ENCODE measurements at places on chromosomes 2 and 18.

GRCh38 chr2:201038855-201039254 lies 32.6 kb downstream of the HYCC2 start:
- DNase-seq, result no peak

DNA sequence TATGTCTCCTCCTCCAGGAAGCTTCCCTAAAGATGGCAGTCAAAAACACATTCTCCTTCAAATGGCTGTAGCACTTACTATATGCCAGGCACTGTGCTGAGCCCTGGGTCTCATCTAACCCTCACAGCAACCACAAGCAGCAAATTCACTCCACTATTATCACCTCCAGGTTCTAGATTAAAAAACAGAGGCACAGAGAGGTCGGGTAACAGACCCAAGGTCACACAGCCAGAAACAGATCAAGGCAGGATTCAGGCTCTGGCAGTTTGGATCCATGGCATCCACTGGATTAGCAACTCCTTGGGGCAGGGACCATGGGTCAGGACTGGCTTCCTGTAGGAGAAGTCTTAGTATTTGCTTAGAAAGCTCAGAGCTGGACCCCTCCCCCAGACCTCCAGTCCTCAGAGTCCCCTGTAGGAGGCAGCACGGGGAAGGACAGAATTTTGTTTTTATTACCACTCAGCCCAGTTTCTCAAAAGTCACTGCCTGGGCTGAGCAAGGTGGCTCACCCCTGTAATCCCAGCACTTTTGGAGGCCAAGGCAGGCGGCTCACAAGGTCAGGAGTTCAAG lies 34.4 kb downstream of the ZFP36L2 start:
- DNase-seq, result no peak

DNA sequence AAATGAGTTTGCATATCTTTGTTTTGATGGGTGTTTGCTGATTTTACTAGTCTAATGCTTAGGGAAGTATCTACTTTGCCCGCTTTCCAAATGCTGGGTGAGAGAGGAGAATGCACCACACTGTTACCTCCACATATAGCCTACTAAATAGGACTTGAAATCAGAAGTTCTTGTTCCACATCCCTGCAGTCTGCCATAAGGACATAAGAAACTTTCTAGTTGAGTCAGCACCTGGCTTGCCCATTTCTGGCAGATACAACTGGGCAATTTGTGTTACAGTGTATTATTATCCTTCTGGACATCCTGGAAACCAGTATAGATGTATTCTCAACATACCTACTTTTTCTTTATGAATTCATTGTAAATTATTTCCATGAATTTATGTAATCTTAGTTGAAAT lies 29.5 kb downstream of the ANXA4 start:
- no peak for DNase-seq

DNA sequence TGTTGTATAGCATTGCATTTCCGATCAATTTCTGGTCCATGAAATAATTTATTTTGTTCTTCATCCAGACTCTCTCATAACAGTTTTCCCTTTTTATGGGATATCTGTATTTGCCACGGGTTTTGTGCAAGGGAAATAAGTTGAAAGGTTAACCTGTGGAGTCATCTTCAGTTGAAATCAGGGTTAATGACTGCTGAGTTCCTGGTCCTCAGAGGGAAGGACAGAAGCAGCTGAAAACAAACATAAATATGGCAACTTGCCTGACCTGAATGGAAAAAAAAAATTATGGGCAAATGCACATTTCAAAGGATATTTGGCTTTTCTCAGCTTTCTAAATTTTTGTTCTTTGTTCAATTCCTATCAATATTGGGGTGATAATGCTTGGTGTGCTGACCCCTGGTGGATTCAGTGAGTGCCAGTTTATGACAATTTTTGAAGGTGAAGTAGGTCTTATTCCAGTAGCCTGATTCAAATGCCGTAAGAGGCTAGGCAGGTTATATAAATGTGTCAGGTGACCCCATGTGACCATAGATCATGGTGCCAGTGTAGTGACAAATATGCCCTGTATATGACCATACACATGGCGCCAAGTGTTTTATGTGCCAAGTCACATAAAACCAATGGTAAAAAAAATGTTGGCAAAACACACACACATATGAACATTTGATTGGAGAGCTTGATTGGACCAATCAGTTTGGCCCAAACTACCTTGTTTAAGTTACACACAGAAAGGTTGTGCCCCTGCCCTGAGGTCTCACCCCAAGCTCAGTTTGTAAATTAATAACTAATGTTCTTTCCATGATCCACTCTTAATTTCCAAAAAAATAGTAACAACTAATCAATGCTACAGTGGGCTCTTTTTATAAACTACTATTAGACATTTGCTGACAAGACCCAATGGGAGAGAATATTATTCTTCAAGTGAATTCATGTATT lies 47.6 kb upstream of the FAM124B start:
- no peak for DNase-seq

DNA sequence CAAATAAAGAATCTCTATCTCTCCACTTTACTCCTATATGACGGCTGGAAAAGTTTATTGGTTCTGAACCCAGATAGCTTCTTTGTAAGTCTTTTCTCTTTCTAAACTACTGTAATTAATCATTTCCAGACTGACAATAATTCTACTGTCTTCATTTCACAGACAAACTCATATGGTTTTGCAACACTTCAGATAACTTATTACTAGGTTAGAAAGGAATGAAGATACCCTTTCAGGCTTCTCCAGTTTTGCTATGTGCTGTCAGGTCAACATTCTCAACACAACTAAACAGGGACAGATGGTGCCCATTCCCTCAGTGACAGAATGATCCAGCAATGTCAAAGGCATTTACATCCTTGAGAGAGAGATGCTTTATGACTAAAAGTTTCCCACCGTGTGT lies 198.5 kb upstream of the ITGA4 start:
- DNase-seq, result no peak

DNA sequence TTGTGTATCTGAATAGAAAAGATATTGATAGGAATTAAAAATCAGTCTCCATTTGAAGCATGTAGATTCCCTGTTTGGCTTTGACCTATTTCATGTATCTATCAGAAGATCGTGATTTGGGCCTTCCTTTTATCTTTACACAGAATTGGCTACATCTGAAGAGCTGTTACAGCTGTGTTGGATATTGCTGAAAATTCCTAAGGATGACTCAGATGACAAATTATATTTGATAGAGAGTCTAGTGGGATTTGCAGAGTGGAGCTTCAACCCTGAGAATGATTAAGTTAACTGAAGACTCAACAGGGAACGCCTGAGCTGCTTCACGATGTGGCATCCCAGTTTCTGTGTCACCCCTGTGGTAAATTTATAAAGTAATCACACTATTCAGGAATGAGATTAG lies 4.9 kb upstream of the COL3A1 start:
- no peak for DNase-seq

GRCh38 chr2:219621935-219622334 lies 5.5 kb upstream of the SLC4A3 start:
- DNase-seq, result no peak

GRCh38 chr2:173667415-173667814 lies 297.8 kb downstream of the SP3 start:
- no peak for DNase-seq

Data from left cardiac atrium (tissue), 4 donors.